ENCODE measurements at places on chromosomes 7 and 10.

DNA sequence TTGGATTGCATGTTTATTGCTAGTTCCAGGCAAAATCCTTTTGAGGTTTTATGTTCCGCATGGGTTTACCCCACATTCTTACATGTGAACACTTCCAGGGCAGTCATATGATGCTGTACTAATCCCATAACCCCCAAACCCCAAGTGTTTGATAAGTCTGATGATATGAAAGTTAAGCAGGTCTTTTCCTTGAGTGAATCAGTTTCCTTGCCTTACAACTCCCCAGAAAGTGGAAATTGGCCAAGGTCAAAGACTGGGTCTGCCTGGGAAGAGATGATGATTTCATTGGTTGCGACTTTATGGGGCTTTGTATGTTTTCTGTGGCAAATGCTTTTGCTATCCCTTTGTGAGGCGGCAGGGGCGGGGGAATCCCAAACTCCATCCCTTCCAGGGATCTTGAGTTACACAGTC is 24.7 kb downstream of the AFAP1L2 start:
- no peak for DNase-seq

DNA sequence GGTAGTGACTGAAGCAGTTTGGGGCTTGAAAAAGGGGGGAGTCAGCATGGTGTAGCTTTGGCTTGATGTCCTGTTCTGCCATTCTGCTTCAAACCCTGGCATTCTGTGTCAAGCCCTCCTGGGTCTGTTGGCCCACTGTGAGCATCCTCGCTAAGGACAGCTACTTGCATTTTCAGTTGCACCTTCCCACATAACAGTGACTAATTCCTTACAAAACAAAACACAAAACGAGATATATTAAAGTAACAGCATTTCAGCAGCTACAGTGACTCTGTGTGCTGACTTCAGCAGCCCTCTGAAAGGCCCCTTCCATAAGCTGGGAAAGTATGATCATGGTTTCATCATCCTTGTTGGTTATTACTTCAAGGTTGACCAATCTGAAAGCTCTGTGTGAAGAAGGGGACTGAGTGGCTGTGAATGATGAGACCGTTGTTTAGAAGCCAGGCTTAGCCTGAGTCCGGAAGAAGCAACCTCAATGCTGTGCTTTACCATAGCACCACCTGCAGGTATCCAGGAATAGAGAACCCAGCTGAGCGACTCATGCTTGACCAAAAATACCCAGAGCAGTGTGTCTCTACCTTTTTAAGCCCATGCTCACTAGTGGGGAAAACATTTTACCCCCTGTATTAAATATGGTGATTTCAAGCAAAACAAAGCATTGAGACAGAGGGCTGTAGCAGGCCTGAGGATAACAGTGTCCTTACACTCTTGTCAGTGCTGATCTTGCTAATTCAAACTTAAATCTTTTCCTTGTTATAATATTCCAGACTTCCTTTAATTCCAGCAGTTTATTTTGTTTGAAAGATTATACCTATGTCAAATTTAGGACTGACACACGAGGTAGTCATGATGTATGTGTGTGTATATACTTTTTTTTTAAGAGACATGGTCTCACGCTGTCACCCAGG is 42.6 kb upstream of the CC2D2B start:
- peak; percentile 20 for DNase-seq

DNA sequence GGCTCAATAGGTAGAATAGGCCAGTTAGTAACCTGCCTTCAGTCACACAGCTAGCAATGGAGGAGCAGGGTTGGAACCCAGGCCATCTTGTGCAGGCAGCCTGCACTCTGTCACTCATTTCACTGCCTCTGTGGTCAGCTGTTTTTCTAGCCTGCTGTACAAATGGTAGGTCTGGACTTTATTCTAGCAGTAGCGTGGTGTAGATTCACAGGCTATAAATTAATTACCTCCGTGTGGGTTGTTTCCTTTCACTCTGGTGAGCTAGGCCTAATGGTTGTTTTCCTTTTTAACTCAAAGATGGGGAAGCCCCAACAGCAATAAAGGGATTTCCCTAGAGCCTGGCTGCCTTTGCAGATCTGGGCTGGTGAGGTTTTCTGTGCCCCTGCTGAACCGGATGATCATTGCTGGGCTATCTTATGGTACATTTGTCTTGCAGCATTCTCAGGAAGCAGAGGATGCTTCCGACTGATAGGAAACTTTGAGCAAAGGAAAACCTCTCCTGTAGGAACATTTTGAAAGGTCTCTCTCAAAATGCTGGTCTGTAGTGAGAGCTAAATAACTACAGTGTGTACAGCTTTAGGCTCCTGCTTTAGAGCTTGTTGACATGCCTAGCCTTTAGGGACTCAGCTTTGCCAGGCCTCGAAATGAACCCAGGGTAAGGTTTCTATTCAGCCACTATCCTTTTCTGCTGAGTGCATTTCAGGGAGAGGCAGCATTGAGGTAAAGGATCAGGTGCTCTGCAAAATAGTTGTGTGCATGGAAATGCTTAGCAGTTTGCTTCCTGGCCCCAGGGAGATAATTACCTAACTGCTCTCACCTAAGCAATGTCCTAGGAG is 157.4 kb downstream of the ST7 start:
- peak; percentile 88 for DNase-seq

DNA sequence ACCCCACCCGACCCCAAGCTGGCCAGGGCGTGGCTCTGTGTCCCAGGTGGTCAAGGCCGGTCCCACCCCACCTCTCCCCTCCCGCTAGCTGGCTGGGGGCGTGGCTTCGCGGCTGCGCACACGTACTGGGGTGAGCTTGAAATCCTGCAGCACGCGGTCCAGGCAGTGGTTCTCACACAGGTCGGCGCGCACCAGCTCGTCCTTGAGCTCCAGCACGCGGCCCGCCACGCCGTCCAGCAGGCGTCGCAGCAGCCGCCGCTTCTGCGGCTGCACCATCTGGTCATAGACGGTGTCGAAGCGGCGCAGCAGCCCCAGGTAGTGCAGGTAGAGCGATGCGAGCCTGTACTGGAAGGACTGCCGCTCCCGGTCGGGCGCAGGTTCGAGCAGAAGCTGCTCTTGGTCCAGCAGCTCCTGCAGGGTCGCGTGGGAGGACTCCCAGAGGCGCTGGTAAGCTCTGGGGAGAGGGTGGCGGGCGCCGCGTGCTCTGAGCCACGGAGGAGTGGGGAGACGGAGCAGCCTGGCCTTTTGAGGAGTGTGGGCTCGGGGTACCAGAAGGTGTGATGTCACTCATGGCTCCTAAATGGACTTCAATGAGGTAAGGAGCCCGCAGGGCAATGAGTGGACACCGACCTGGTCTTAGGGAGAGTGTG is 5.8 kb downstream of the H2BK1 start:
- DNase-seq, result no peak

DNA sequence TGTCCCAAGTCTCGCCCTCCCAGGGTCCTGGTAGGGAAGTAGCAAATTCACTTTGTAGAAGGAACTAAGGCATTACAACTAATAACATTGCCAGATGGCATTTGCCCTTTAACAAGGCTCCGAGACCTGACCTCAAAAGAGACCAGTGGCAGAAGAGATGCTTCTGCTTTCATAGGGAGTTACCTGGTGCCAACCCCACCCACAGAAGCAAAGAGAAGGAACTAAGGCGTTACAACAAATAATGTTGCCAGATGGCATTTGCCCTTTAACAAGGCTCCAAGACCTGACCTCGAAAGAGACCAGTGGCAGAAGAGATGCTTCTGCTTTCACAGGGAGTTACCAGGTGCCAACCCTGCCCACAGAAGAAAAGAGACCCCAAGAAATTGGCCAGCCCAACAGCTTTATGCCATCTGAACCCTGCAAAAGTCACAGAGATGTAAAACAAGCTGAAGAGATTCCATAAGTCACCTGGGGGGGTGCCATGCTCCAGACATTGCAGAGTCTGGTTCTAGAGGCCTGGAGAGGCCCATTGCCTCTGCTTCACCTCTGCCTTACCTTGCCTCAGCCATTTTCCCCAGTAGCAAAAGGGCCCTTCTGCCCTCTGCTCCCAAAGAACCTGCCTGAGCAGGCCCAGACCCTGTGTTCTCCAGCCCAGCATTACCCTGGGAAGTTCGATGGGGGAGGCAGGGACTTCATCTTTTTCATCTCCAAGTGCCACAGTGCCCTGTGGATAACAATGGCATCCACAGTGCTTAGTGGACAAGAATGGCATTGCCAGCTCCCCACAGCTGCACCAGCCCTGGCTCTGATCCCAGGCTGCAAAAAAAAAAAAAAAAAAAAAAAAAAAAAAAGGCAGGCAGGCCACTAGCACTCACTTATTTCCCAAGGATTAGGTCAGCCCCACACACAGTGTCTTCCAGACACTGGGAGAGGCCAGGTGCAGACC is 179.5 kb upstream of the PLXNA4 start:
- peak; percentile 21 for DNase-seq

DNA sequence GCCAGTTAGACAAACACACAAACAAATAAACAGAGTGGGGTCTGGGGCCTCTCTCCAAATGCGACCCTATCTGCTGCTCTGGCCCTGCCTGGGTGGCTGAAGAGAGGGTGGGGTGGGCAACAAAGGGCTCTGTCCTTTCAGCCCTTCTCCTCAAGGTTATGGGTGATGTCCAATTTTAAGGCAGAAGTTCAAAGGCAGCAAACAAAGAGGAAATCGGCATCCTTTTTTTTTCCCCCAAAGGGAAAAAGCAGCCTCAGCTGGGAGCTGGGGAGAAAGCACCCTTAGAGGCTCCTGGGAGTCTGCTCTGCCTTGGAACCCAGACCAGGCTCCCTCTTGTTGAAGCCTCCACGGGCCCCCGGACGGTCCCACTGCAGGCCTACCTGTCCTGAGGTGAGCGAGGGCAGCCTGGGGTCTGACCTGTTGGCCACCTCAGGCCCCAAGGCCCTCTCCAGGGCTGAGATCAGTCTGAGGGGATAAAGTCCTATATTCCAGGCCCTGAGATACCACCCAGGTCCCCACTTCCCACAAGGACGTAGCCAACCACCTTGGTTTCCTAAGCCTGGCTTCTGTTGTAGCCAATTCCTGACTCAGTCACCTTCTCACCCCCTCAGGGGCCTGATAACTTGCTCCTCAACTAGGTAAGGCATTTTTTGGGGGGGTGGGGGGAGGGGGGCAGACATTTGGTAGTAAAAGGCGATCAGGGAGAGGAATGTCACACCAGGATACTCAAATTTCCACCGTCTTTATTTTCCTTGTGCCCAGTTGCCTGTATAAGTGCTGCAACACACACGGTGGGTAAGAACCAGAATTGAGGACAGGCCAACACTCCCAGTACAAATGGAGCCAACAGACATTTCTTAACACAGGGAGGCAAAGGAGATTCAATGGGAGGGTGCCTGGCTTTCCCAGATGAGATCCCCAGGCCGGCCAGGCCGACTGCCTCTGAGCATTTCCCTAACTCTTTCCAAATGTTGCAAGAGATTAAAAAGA is 4.3 kb downstream of the HOXA11 start:
- no peak for DNase-seq

GRCh38 chr7:10888861-10889260 is 84.8 kb upstream of the PHF14 start:
- no peak for DNase-seq

DNA sequence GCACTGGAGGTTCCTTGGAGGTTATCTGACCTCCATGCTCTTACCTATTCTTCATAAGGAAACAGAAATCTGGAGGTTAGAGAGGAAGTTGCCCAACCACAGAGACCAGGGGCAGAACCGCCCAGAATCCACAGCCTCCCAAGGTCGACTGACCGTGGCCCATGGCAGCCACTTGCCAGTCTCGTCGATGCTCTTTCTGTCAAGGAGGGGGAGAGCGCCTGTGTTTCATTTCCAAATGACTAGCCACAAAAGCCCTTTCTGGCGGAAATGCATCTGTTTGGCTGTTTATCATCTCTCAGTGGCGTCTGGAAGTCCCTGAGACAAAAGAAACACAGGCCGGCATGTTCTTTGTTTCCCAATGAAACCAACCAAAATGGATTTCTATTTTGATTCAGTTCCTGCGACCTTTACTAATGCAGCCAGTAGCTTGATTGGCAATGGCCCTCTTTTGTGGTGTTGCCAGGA is 2.9 kb downstream of the RAMP3 start:
- DNase-seq, result no peak

GRCh38 chr7:31899356-31899927 is 170.8 kb downstream of the PDE1C start:
- no peak for DNase-seq

- no peak for DNase-seq
Measured at GRCh38 chr7:136953386-136953785, 84.9 kb downstream of the CHRM2 start.

- DNase-seq, result no peak
Measured at GRCh38 chr10:117167346-117167788, 29.3 kb upstream of the VAX1 start.

- DNase-seq, result no peak
Measured at GRCh38 chr7:2860627-2861133, 16.6 kb upstream of the GNA12 start.

DNA sequence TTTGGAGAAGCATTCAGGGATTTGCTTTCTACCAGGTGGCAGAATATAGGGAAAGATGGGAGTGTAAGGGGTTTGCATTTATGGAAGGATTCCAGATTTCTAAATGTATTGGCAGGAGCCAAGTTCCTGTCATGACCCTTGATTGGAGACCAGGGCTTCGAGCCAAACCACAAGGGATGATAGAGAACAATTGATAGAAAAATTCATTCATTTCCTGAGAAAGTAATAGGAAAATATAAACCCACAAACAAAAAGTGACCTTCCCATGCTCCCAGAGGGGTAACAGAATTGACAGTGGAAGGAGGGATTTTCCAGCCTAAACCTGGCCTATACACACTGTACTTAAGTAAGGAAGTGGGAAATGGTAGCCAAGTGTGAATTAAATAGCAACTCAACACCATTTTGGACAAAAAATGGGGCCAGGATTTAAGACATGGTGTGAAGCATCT is 22.4 kb upstream of the IFIT2 start:
- DNase-seq, result no peak

DNA sequence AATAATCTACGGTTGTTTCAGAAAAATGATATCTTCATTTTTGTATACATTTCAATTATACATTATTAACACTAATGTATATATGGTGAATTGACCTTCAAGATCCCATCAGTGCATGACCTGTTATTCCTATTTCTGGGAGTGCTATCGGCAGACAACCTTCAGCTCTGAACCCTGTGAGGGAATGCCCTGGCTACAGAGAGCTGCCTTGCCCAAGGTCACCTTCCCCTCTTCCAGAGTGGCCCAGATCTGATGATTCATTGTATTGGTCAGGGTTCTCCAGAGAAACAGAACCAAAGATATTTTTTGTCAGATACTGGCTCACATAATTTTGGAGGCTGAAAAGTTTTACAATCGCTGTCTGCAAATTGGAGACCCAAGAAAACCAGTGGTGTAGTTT is 235.5 kb downstream of the ZNF92 start:
- no peak for DNase-seq

DNA sequence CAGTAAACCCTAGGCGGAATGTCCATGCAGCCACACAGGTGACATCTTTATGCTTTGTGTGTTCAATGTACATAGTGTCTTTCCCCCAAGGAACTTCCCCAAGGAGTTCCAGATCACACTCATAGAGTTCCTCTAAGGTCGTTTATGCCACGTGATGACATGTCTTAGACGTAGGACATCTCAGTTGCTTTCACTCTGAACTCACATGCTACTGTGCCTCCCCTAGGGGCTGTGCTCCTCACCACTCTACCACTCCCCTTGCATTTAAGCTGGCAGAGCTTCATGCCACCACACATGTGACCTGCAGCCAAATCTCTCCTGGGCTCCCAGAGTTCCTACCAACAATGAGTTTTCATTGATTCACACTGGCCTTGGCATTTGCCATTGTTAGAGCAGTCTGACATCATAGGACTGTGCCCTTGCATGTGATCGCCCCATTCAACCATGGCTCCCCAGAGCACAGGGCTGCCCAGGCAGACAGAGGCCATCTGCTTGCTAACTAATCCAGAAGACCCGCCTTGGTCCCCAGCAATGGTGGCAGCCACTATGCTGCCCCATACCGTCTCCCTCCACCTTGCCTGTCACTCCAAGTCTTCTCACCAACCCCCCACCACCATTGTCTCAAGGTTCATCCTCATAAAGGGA is 95.3 kb upstream of the MACROH2A2 start:
- no peak for DNase-seq

- no peak for DNase-seq
Measured at GRCh38 chr7:116910383-116910782, 42.9 kb upstream of the ST7 start.
